ENCODE measurements at places on chromosomes 11 and 22. TPM values are rescaled to one million over a fixed set of nuclear protein-coding genes. Genes with fewer than 3 reads are reported as not detected.

The GPHA2 gene
- not detected for total RNA-seq

The GATD1 gene
- total RNA-seq: 26.9 TPM

The RASSF7 gene
- 2.2 TPM for total RNA-seq

The SCGB2A2 gene
- not detected for total RNA-seq

The OR51I1 gene
- not detected for total RNA-seq

The FAU gene
- 154 TPM for total RNA-seq

All from articular chondrocyte of knee joint (primary cell).